H9 (cell line): ENCODE measurements at places on chromosomes 3 and 15. TPM values are rescaled to one million over a fixed set of nuclear protein-coding genes. Genes with fewer than 3 reads are reported as not detected.
A peak's percentile ranks its signal among the peaks of the same experiment; 100 is the strongest.

DNA sequence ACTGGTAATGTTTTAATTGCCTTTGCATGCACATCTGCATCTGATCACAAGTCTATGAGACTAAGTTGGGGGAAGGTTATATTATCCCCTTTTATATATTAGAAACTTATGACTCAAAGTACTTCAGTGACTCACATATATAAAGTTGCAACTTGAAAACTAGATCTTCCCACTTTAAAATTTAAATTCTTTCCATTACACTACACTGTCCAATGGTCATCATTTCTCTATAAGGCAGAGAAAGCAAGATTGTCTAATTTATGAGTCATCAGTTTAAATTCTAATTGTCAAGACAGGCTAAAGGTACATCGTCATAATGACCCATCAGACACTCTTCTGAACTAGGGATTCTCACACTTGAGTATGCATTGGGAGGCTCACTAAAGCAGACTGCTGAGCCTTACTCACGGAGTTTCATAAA is 37.9 kb downstream of the CPA3 start:
- H3K4me3 ChIP-seq, result no peak overlapping the region
- H3K27ac ChIP-seq, result no peak overlapping the region
- H3K27me3 ChIP-seq, result no peaks in the 10 kb centered on the region

DNA sequence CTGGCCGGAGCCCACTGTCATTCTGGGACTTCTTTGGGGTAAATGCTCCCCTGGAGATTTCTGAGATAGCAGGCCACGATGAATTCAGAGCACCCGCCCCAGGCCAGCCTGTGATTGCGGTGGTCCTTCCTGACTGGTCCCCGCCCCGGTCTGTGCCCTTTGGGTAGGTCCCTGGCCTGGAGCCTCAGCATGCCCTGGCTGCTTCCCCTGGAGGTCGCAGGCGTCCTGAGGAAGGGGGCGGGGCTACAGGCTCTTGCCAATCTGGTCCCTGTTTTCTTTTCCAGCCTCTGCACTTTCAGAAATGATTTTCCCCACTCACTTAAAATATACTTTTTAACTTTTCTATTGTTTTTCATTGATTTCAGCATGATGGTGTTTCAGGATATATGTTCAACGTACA is 250.2 kb upstream of the ATP10A start:
- no peak overlapping the region for H3K4me3 ChIP-seq
- peak; percentile 68 for DNase-seq
- no peak overlapping the region for H3K27ac ChIP-seq

GRCh38 chr3:39276746-39277145 is 3.1 kb downstream of the CX3CR1 start:
- no peaks in the 10 kb centered on the region for H3K4me1 ChIP-seq
- no peaks in the 10 kb centered on the region for H3K27me3 ChIP-seq
- no peak overlapping the region for H3K4me3 ChIP-seq

GRCh38 chr3:167051421-167051820 is 328.7 kb downstream of the ZBBX start:
- no peak overlapping the region for H3K4me3 ChIP-seq
- H3K27ac ChIP-seq, result no peak overlapping the region
- DNase-seq, result peak; percentile 40

DNA sequence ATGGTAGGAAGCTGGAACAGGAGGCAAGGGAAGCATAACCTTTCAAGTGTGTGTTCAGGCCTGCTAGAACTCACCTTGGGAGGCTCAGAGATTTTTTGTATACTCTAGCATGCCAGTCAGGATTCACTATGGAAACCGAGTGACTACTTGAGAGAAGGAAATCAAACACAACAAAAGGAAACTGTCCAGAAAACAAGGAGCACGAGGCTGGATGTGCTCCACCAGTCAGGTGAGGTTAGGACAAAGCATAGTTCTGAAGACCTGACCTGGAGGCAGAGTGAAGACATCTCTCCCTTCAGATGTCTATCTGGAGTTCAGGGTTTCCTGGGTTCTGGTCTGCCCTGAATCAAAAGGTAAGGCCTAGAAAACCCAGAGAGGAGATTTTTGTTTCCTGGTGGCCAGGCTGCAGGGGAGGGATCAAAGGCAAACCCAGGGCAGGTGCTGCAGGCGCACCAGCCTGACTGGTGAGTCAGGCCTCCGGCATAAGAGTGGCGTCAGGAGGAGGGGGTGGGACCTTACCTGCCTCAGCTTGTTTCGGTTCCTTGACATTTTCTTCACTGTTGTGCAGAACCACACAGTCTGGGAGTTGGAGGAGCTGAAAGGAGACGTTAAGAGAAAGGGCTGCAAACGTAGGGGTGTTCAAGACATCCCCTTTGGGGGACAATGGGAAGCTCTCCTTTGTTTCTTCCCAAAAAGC is 52.2 kb upstream of the OSBPL11 start:
- H3K4me1 ChIP-seq, result no peaks in the 10 kb centered on the region; the same call in 1 of the 2 replicates
- DNase-seq, result peak; percentile 73
- peaks cover 2% of the 10 kb centered on the region; the same call in 1 of the 3 replicates for H3K36me3 ChIP-seq
- no peak overlapping the region for H3K4me3 ChIP-seq

The NRG4 gene
- not detected in 2 replicates for total RNA-seq

The MESD gene
- total RNA-seq, result 29.1 and 30.1 TPM in 2 replicates
